Renal pelvis (tissue), 12 donors: ENCODE measurements at places on chromosomes 4 and X.
A peak's percentile ranks its signal among the peaks of the same experiment; 100 is the strongest.

DNA sequence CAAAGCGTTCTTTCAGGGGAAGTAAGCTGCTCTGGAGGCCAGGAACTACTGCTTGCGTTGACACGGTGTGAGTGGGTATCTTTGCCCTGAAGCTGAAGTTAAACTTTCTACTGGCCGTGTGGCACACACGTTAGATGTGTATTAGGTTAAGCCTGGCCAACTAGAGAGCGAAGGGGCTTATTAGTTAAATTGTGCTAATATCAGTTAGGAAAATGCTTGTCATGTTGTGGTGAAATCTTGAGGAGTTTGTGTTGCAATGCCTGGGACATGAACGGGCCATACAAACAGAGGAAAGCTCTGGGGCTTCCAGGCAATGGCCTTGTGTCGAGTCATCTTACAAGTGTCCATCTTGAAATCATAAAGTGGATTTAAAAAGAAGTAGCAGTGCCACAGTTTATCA, 62.6 kb downstream of the NSUN7 start:
- DNase-seq = no peak

DNA sequence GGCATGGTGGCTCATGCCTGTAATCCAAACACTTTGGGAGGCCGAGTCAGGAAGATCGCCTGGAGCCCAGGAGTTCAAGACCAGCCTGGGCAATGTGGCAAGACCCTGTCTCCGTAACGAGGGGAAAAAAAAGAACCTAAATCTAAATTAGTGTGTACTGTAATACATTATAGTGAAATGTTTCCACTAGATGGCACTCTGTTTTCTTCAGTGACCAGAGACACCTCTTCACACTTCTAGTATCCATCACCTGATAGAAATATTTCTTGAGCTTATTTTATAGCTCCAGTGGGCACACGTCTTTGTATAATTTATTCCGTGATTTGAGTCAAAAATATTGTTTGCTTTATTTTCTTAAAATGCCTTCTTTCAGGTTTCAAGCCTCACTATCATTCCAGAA, 600.9 kb upstream of the DIPK2B start:
- no peak for DNase-seq

DNA sequence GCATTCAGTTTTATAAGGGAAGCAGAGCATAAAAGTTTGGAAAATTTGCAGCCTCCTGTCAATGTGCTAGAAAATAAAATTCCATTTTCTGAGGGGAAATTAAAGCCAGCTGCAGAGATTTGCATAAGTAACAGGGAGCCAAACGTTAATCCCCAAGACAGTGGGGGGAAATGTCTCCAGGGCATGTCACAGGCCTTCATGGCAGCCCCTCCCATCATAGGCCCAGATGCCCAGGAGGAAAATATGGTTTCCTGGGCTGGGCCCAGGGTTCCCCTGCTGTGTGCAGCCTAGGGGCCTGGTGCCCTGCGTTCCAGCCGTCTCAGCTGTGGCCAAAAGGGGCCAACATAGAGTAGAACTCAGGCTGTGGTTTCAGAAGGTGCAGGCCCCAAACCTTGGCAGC, 9.3 kb downstream of the RNF4 start:
- DNase-seq = no peak

- DNase-seq = no peak
Observed at GRCh38 chrX:9577555-9577954, 112.7 kb downstream of the TBL1X start.

GRCh38 chr4:113383111-113383785, 333.8 kb downstream of the ANK2 start:
- DNase-seq = no peak

GRCh38 chr4:138241281-138242075, 671 bp downstream of the SLC7A11 start:
- no peak for DNase-seq

- no peak for DNase-seq
Observed at GRCh38 chr4:102252171-102252570, 93.1 kb downstream of the SLC39A8 start.

DNA sequence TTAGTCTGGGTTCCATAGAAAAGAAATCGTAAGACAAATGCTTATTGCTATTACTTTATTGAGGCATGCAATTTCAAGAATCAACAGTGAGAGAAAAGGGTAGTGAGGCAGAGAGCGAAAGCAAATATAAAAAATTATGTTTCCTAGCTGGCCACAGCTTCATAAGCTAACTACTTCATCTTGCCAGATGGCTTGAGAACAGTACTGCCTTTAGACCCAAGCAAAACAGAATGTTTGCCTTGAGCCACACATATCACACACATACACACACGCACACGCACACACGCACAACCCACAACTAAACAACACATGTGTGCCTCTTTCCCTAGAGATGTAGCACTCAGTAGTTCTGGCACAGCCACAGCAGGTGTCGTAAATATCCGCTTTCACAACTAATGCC, 31.6 kb upstream of the NR0B1 start:
- DNase-seq = no peak

GRCh38 chrX:128728943-128729342, 676.7 kb upstream of the ACTRT1 start:
- no peak for DNase-seq

GRCh38 chrX:155577682-155578081, 35.1 kb downstream of the TMLHE start:
- DNase-seq = no peak

DNA sequence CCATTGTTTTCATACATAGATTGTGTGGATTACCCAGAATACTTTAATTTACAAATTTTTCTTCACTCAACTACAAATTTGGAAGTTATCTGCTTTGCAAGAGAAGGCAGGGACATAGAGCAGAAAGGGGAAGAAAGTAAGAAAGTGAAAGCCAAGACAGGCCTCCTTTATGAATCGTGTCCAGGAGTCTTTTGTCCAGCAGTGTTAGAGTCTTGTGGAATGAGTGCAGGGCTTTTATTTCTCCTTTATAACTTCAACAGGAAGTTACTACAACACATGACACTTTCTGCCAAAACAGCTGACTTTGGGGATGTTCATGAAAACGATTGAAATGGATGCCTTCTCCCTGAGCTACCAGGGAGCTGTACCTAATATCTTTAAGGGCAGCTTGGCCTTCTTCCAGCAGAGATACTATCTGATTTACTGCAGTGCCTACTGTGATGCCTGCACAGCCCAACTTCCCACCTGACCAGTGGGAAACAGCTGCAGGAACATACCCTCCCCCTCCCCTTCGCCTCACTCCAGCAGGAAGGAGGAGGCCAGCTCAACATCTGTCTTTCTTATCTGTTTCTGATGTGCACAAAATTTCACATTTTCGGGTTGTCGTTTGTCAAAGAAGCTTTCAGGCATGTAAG, 557.7 kb upstream of the SLIT2 start:
- peak; percentile 53 for DNase-seq

DNA sequence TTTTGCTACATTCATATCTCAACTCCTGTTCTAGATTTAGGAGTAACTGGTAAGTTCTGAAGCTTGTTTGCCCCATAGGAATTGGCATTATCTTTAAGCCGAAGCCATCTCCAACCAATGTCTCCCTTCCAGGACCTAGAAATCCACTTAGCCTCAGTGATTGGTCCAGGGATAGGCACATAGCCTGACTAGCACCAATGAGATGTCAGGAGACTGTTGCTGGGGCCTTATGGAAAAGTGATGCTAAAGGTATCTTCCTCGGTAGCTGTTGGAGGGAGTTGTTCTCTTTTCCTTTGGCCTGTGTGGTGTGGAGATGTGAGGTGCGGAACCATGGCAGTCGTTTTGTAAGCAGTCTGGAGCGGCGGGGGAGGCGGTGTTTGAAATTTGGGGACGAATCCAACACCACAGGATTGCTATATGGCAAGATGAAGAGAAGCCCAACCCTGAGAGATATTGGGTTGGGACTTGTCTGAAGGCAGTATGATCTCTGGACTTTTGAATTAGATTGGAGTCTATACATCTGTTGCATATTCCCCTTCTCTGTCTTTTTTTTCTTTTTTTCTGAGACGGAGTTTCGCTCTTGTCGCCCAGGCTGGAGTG, 109.8 kb upstream of the ATP6AP2 start:
- DNase-seq = no peak

GRCh38 chr4:15587649-15588048, 67.5 kb downstream of the FBXL5 start:
- DNase-seq = no peak

DNA sequence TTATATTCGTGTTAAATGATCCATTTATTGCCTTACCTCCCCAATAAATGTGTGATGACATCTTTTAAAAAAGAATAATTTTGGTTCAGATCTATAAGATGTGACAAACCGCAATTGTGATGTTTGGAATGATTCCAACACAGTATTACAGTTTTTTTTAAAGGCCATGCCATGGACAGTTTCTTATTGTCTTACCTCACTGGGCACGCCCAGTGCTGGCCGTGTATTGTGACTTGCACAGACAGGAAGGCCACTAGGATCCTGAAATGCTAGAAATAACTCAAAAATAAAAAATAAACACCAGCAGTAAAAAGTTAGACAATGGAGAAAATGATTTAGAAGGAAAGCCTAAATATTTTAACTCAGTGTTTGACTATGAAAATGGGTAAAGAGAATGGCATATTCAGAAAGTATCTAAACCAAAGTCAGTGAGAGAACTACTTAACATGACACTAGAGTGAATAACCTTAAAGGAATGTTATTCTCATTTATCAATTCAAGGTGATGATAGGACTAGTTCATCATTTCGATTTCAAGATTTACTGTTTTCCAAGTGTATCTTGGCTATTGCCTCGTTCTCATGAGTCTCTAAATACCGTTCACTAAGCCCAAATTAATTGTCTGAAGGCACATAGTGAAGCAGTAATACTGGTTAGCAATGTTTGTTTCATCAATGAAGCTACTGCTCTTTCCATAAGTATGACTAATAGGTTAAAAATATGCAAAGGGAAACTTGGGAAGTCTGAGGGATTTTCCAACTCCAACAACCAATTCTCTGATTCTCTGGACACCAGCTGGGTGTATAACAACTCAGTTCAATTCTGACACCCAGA, 46.1 kb upstream of the VEGFC start:
- DNase-seq = no peak
